Caudate nucleus (tissue), 63 donors: ENCODE measurements at places on chromosomes 12 and 14.

- no peak for DNase-seq
Measured at GRCh38 chr12:61542551-61542950, 717.7 kb upstream of the USP15 start.

GRCh38 chr12:111434049-111434448, 28.3 kb downstream of the SH2B3 start:
- DNase-seq: no peak

- no peak for DNase-seq
Measured at GRCh38 chr12:87336814-87337336, 692.3 kb downstream of the C12orf50 start.

GRCh38 chr12:110102255-110102654, 21.9 kb upstream of the IFT81 start:
- DNase-seq: no peak

GRCh38 chr14:69643430-69644200, 32.2 kb downstream of the SUSD6 start:
- DNase-seq: no peak

- DNase-seq: no peak
Measured at GRCh38 chr12:16955083-16955657, 349.2 kb upstream of the LMO3 start.

DNA sequence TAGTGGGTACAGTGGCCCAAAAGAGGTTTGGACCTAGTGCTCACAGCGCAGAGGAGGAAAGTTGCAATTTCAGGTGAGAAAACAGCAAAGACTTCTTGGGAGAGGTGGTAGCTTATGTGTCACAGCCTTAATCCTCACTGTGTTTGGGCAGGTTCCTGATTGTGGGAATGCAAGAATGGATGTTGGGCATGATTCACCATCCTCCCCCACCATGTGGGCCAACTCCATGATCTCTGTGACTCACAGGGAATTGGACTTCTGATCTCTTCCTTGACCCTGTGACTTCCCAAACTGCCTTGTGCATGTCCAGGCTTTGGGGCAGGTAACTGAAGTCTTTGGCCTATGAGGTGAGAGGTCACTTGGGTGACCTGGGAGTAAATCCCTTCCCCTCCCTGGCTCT, 1.8 kb upstream of the CHST11 start:
- no peak for DNase-seq

DNA sequence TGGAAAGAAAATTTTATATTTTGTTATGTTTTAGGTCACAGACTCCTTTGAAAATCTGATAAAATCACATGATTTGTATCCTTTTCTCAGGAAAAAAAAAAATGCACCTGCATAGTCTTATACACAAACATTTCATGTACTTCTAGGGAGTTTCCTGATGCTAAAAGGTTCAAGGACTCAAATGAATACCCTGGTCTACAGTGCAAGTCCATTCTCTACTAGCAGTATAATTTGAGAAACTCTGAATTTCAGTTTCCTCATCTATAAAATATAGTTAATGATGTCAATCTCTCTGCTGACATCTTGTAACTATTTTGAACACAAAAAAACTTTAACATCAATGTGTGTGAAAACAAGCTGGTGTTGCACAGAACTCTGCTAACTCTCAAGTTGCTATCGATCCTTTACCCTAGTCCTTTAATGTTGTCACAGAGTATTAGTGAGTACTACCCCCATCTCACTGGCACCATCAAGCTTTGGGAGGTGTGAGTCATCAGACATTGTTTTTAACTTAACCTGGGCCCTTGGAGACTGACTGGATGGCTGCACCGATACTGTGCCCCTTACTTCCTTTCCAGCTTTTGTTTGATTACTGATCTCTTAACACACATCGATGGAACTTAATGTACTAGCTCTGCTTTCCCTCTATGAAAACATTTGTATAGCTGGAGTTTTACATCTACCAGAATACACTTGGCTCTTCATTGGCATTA, 251.9 kb upstream of the SOX5 start:
- no peak for DNase-seq

DNA sequence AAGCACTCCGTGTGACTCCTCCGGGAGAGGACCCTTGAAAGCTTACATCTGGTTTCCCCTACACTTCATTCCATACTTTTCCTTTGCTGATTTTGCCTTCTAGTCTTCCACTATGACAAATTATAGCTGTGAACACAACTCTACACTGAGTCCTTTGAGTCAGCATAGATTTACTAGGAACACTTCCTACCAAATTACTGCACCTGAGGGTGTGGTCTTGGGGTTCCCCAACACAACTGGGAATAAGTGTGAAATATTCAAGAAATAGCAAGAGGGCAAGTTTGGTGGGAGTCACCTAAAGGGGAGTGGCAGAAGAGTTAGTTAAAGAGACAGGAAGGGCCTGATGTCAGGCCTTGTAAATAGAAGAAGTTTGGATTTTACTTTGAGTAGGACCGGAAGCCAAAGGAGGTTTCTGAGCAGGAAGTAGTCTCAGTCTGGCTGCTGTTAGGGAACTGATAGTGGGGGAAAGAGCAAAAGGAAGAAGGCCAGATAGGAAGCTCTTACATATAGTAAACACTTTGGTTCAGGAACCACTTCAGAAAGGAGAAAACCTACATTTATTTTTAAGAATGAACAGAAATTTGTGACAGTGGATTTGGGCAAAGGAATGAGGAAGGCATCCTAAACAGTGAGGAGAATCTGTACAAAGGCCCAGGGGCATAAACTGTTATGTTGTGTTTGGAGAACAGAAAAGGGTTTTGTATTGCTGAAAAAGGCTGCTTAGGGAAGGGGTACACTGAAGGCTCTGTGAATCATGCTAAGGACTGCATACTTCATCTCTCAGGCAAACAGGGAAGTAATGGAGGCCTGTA, 14.2 kb downstream of the SEL1L start:
- DNase-seq: no peak

GRCh38 chr12:50519353-50519752, 14.6 kb downstream of the DIP2B start:
- DNase-seq: no peak

- no peak for DNase-seq
Measured at GRCh38 chr12:19388131-19388549, 51.2 kb upstream of the AEBP2 start.

DNA sequence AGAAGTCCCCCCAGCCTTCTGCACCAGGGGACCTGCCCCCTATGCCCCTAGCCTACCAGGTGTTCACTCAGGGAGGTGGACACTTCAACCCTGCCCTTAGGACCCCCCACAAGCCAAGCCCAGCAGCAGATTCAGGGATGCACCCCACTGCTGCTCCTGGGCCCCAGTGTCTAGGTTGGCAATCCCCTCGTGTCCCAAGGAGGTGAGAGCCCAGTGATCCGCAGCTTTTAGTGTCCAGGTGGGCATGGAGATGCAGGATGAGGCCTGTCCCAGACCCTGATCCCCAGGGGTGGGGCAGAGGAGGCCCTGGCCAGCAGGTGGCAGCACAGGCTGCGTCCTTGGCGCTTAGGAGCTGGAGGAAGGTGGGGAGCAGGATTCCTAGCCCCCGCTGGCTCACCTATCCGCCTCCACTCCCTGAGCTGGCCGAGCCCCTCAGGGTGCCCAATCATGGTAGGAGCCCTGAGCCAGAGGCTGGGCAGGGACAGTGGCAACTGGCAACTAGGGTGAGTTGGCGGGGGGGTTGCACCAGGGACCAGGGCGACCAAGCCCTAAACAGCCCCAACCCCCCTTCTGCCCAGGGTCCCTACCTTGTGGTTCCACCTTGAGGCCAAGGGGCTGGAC, 4.1 kb downstream of the CKB start:
- DNase-seq: peak; percentile 47

- no peak for DNase-seq
Measured at GRCh38 chr12:92602476-92602875, 100.3 kb upstream of the PLEKHG7 start.

DNA sequence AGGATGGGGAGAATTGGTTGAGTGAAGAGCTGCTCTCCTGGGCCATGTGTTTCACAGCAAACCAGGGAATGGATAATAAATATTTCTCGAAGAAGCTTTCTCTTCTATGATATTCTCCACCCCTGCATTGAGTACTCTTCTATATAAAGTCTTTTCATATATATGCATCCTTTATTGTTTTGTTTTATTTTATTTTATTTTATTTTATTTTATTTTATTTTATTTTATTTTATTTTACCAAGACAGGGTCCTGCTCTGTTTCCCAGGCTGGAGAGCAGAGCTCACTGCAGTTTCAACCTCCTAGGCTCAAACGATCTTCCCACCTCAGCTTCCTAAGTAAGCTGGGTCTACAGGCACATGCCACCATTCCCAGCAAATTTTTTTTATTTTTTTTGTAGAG, 85.8 kb downstream of the SCN8A start:
- DNase-seq: no peak

DNA sequence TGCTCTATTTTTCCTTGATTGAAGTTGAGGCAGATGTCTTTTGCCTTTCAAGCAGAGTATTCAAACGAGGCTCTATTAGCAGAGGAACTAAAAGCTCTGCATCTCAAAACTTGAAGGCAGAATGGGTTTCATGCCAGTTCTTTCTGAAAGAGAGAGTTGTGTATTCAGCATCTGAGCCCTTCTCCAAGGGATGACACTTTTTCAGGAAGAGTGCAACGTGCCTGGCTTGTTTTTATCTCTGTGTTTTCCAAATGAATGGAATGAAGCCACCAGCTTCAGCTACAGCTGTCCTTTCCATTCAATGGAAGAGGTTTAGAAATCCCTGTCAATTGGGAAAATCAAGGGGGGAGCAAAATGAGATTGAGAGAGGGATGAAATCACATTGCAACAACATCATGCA, 14.6 kb downstream of the BEST3 start:
- no peak for DNase-seq

GRCh38 chr12:18570543-18570942, 167.3 kb downstream of the PLCZ1 start:
- DNase-seq: no peak

DNA sequence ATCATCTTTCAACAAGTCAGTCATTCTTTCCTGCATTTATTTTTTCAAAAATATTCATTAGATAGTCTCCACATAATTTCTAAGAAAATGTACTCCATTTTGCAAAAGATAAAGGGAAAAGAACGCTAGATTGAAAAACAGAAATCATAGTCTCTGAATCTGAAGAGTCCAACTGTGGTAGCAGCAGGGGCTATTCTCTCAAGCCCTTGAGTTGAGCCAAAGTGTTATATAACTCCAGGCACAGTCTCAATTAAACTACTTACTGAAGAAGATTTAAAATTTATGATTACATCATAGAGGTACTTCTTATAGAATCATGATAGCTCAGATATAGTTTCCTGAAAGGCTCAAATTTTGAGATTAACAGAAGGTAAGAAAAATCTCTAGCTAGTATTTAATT, 5.8 kb downstream of the LDHB start:
- no peak for DNase-seq

DNA sequence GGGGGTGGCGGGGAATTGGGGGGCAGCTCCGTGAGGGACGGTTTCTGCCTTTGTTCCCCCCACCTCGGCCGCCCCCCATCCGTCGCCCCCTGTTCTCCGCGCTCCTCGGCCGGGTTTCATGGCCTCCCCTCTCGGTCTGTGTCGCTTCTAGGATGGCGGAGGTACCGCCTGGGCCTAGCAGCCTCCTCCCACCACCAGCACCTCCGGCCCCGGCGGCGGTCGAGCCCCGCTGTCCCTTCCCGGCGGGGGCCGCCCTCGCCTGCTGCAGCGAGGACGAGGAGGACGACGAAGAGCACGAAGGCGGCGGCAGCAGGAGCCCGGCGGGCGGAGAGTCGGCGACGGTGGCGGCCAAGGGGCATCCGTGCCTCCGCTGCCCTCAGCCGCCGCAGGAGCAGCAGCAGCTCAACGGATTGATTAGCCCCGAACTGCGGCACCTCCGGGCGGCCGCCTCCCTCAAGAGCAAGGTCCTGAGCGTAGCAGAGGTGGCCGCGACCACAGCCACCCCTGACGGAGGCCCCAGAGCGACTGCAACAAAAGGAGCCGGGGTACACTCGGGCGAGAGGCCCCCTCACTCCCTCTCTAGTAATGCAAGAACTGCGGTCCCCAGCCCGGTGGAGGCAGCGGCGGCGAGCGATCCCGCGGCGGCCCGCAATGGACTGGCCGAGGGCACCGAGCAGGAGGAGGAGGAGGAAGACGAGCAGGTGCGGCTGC, 575 bp downstream of the NAA30 start:
- peak; percentile 47 for DNase-seq

DNA sequence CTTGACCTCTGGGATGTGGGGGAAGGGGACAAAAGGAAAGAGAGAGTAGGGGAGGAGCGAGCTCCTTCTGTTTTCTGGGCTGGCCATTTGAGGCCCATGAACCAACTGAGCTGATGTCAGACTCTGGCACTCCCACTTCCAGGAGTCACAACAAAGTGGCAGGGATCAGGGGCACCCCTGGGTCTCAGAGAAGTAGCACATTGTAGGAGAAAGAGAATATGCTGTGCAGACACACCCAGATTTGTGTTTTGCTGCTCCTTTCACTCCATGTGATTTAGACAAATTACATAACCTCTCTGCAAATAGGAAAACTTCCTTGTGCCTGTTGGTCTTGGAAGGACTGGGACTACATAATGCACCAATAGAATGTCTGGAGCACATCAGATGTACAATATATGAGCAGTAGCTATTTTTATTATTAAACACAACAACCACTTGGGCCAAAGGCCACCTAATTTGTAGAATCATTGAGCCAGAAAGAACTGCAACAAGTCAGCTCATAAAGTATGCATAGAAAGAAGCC, 265.5 kb downstream of the ZFP36L1 start:
- no peak for DNase-seq

GRCh38 chr14:54890788-54891187, 11.8 kb downstream of the GCH1 start:
- no peak for DNase-seq

- no peak for DNase-seq
Measured at GRCh38 chr12:124082687-124083086, 109.7 kb downstream of the ZNF664 start.

DNA sequence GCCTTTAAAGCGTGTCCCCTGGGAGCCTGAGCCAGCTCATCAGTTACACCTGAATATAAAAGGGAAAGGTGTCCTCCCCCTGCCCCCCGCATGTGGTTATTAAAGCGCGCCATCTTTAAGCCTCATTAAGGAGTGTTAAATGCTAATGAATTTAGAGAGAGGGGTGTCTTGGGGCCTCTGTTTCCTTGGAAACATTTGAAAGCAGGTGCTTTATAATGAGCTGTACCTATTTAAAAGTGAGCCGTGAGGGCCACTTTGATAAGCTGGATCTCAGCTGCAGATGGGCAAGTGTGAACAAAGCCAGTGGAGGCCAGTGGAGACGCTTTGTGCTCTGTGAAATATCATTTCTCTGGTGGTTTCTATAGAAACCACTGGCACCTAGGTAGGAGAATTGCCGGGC, 84.0 kb downstream of the BEGAIN start:
- no peak for DNase-seq

DNA sequence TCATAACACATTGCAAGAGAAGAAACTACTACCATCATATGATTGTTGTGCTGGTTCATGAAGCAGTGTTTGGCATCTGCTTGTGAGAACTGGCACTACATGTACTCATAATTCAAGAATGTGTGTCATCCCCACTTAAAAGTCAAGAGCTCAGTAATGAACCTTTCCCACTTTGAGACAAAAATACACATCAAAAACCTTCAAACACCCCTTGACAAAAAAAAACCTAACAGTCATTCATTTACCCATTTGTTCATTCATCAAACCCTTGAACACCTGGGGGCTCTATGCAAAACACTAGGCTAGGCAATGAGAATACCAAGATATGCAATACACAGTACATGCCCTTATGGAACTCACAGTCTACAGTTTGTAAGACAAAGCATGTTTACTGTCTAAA, 40.0 kb downstream of the KIF21A start:
- no peak for DNase-seq
